ENCODE measurements at places on chromosomes 12 and 14.

- DNase-seq: peak; percentile 48
These were observed 148.3 kb downstream of the PTCSC3 start for GRCh38 chr14:36028218-36028617.

DNA sequence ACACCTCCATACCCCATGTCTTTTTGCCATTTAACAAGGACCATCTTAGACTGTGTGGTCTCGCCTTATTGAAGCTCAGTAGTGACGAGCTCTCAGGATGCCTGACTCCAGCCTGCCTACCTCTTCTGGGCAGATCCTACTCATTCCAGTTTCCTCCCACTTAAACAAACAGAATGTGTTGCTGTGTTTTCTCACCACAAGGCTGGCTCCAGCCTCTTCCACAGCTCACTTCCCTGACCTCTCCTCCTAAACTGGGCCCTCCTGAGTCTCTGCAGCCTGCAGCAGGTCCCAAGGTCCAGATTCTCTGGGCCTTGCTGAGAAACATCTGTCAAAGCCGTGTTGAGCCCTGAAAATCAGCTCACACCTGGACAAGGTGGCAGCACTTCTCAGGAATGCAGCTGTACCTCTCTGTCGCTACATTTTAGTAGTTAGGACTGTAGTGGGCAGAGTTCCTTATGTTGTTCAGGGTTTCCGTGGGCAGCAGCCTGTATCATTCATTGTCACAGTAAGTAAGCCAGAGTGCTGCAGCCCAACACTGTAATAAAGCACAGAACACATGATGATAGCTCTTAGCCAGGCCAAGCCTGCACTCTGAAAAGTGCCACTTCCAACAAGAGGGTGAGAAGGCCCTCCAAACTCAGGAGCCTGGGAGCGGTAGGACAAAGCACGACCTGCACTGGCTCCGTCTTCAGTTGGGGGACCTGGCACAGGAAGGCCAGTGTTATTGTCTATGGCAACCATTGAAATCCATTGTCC lies 68.5 kb downstream of the NKX2-1 start:
- DNase-seq: no peak

DNA sequence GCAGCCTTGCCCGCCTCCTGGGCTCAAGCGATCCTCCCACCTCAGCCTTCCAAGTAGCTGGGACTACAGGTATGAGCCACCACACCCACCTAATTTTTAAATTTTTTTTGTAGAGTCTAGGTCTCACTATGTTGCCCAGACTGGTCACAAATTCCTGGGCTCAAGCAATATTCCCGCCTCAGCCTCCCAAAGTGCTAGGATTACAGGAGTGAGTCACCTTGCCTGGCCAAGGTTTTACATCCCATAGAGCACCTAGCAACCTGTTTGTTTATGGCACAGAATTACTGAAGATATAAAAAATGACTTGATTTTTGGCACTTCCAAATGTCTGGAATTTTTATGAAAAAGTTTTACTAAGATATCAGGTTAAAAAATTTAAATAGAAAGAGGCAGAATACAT lies 16.5 kb downstream of the MYO1A start:
- no peak for DNase-seq

DNA sequence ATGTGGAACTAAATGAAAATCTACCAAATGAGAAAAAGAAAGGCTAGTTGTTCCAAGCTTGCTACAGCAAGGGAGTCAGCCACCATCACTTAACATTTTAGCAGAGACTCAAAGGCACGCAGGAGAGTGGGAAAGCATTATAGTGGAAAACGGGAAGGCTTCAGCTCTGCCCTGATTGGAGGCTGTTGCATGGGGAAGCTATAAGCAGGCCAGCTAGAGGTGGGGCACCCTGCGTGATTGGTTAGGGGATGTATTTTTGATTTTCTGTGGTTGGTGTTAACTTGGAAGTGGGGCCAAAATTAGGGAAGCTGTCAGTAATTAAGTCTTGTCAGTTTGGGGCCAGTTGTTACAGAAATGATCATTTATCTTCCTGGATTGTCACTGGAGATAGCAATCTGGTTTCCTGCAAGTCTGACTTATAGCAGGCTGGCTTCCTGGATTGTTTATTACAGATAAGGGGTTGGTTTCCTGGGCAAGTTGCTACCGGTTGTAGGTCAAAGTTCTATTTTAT lies 93.9 kb downstream of the FAR2 start:
- peak; percentile 71 for DNase-seq

- DNase-seq: no peak
These were observed 190.1 kb downstream of the TTC8 start for GRCh38 chr14:89014569-89014850.

DNA sequence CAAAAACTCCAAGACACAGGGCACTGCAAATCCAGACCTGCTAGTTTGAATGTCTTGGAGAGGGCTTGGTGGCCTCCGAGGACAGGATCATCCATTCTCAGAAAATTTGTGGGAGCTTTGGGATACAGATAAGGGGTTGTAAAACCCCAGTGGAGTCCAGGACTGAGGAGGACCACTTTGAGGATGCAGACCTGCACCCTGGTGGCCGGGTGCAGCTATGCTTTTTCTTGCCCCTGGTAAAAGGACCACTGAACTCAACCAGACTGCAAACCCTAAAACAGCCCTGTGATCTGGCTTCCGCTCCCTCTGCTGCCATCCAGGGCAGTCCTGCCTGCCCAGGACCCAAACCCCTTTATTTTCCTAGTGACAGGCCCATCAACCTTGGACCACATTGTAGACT lies 169.5 kb upstream of the DAAM1 start:
- peak; percentile 43 for DNase-seq

DNA sequence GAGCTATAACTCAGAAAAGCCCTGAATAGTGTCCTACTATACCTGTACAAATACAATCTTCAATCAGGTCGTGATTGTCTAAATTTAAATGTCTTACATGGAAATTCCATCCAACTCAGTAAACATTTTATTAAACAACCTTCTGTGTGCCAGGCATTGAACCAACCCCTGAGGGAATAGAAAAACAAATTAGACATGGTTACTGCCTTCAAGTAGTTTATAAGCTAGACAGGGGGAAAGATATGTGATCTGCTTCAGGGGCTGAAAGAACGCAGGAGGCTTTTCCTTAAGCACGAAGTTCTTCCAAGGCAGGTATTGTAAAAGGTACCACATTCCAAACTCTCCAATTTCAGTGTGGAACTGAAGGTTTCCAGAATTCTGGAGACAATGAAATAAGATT lies 39.7 kb upstream of the STAB2 start:
- DNase-seq: no peak
